ENCODE measurements at places on chromosomes 13 and 19.

DNA sequence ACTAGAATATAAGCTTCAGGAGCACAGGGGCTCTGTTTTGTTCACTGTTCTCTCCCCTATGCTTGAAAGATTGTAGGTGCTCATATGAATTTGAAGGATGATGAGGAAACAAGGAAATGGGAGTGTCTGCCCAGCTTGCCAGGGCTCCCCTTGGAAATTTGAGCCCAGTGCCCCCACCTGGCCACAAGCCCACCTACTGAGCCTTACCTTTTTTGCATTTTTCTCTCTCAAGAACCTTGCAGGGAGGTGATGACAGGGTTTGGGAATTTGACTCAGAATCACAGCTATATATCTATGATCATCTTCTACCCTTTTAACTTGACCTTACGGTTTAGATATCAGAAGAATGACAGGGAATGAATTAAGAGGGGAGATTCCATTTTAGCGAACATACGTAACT is 33.8 kb downstream of the SERP2 start:
- DNase-seq = no peak

GRCh38 chr13:88717946-88718345 is 1046.8 kb downstream of the SLITRK5 start:
- no peak for DNase-seq

GRCh38 chr19:47305309-47305751 is 4.3 kb upstream of the C5AR1 start:
- DNase-seq = peak; percentile 66

- no peak for DNase-seq
Observed at GRCh38 chr13:114063545-114064449, 68.6 kb downstream of the RASA3 start.

DNA sequence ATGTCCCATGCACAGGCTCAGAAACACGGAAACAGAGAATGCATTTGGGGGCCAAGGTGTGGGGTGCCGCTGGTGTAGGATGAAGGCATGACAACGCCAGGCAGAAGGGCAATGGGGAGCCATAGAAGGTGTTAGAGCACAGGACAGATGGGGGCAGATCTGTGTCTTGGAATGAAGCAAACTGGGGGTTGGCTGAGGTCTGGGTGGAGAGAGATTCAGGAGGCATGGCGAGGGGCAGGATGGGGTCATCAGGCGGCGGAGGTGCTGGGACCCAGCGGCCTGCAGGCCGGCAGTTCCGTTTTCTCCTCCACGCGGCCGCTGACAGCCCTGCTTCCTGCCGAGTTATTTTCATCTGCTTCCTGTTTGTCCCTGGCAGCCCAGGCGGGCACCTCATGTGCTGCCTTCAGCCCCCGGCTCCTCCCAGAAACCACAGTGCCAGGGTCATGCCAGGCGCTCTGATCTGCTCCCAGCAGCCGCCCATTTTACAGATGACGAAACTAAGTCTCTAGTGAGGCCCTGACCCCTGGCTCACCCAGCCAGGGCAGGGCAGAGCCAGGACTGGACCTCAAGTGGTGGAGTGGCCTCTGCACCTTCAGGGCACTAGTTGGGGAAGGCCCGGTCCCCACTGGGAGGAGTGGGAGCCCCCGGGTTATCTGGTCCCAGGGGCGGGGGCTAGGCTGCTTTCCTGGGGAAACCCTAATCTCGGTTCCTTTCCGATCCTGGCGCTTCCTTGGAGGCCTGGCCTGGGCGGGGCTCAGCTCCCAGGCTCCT is 2.2 kb downstream of the ARHGAP45 start:
- no peak for DNase-seq

DNA sequence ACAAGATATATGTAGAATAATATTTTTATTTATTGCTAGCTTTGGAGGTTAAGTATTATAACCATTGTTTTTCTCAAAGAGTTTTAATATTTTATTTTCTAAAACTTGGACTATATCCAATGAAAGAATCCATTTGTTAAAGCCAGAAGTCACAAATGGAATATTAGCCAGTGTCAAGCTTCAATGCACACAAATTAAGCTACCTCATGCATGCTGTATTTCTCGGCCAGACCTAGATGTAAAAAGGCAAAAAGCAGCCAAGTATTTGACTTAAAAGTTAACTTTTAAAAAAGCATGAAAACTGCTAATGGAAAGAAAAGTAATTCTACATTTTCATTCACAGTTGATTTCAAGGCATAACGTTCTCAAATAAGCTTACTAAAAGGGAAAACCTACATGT is 160.0 kb upstream of the ATXN8OS start:
- no peak for DNase-seq

All from NCI-H1694 (cell line).